Activated T-cell treated with anti-CD3 and anti-CD28 coated beads, Interleukin-2, amount 50 U/mL, for 48 hours (primary cell): ENCODE measurements at places on chromosomes 3 and 15.

DNA sequence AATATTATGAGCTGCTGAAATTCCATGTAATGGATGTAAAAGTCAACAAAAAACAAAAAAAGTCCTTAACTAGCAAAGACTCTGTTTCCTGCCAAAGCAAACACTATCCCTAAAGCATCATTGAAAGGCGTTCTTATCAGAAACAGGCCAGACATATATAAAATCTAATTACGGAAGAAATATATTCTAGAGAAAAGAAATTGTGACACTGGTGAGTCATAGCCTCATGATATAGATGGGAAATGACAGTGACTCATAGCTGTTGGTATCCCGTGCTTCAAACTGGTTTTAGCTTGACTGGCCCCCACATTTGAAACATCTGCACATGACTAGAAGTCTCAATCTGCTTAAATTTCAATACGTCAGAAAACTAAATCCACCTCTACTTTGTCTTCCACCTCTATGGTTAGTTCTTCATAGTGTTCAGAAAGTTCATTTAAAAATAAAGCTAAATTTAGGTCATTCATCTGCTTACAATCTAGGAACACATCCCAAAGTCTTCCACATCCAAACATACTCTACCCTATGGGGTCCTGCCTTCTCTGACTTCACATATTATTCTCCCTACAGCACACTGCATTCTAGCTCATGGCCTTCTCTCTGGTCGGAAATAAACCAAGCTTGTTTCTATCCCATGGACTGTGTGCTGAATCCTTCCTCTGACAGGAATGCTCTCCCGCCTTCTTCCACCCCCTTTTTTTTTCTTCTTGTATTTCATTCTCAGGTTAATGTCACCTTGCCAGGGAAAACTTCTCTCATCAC is 456.3 kb upstream of the ARRDC4 start:
- no peak for DNase-seq

DNA sequence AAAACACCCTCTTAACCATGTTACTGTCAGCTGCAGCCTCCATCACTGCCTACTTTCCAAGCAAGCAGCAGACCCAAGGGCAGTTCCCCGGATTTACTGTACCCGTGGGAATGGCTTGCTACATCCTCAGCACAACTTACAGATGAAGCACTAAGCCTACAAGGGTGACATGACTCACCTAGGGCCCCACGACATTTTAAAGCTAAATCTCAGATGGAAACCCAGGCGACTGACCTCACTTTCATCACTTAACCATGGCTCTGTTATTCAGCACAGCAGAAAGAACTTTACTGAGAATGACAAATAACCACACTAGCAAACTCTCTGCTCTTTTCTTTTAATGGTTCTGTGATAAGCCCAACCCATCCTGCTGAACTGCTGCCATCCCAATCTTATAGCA is 65.6 kb downstream of the SUMF1 start:
- peak; percentile 43 for DNase-seq

DNA sequence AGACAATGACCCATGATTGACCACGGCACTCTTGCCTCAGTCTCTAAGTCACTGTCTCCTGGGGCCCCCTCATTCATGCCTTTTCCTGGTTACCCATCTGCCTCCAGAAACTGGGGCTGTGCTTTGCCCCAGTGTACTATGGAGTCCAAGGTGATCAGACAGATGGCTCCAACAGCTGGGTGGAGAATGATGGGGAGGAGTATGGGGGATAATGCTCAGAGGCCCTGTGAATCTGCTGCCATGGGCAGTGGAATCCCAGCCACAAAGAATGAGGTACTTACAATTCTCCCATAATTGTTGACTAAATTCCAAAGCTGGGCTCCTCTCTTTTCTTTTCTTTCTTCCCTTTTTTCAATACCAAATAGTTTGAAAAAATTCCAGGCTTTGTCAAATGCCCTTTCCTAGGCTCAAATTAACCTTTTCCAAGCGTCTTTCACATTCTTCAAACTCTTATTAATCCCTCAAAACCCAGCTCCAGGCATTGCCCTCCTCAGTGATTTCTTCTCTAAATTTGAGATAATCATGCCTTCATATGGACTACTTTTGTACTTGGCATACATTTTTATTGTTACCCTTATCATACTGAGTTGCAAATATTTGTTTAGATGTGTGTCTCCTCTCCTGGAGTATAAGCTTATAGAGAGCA is 148.5 kb upstream of the ICE2 start:
- DNase-seq, result no peak

DNA sequence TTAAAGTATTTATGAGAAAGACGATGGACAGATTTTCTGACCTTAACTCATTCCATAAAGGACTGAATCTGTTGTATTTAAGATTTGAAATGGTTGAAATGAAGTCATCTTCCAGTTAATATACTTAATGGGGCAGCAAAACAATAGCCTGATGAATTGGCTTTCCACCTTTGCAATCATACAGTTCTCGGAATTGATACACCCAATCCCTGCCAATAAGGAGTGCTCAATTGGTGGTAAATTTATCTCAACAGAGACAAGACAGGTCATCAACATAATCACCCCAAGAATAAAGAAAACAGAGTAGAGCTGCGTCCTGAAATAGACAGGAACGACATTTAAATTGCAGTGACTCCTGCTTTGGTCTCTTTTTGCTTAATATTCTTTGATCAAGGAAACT is 11.2 kb downstream of the ANXA2 start:
- no peak for DNase-seq

GRCh38 chr3:80688814-80689213 is 921.0 kb upstream of the ROBO1 start:
- DNase-seq, result no peak

DNA sequence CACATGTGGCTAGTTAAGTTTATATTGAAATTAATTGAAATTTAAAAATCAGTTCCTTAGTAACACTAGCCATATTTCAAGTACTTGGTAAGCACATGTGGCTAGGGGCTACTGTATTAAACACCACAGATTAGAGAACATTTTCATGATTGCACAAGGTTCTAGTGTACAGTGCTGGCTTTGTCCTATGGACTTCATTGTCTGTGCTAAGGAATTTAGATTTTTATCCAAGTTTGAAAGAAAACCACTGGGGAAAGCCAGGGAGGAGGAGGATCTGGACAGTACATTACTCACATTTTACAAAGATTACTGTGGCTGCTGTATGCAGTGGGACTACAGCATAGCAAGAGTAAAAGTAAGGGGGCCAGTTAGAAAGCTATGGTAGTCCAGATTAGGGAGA is 13.9 kb downstream of the STAC start:
- DNase-seq, result no peak

GRCh38 chr15:65994832-65995231 is 125.5 kb downstream of the RAB11A start:
- no peak for DNase-seq

GRCh38 chr3:141795741-141796080 is 32.5 kb downstream of the GRK7 start:
- DNase-seq, result no peak

DNA sequence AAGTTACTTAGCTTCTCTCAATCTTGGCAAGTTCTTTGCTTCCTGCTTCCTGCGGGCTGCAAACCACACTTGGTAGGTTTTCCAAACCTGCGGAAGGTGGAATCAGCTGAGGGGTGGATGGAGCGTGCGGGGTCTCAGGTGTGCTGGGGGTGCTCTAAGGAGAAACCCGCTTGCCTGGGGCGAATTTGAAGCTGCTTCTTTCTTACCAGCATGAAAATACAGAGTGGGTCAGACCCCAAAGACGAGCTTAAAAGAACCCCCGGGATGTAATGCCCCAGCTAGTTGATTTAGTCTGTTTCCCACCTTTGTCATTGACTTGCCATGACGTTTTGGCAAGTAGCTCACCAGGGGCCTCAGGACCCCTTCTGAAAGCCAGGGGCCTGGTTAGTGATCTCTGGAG is 28.8 kb upstream of the CORO2B start:
- no peak for DNase-seq

DNA sequence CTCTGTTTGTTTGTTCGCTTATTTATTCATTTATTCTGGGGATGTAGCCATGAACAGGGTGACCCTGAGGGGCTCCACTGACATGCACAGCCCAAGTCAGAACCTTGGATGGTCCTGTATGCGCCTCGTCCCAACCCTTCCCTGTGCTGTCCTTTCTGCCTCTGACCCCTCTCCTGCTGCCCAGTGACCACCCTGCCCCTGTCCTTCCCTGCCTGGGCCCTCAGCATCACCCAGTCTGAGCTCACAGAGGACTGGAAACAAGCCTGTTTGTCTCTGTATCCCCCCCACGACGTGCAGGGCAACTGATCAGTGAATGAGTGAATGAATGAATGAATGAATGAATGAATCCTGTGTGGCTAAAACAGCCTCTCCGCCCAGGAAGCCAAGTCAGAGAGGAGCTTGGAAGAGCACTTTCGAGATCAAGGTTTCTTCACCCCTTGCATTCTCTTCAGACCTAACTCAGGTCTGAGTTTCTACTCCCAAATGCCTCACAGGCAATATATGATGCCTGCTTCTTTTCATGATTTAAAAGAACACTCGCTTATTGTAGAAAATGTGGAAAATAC is 157.7 kb downstream of the SMAD6 start:
- no peak for DNase-seq

DNA sequence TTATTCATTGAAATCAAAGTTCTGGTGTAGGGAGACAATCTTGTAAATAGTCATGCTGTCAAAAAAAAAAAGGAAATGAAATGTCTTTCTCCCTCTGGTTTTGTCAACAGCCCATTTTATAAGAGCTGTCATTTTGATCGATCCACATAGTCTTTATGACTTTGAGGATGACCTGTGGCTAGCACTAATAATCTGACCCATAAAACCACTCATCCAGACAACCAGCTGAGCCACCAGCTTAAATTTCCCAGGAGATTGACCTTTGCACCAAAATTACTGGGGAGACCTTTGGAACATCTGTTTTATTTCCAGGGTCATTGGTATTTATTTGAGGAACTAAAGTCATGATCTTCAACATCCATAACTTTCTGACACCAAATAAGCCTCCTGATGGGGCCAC is 98.5 kb upstream of the MME start:
- no peak for DNase-seq

DNA sequence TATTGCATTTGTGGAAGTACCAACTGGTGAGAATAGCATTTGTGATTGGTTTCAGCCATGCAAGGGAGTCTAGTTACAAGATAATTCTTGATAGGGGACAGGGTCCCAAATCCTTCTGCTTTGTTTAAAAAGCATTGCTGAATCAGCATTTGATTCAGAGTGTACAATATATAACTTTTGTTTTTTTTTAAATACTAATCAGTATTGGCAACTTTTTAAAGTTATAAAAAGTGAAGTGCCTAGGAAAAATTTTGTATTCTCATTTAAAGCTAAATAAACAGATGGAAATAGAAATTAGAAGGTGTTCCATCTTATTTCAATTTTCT is 75.4 kb upstream of the SLC25A26 start:
- DNase-seq, result no peak

DNA sequence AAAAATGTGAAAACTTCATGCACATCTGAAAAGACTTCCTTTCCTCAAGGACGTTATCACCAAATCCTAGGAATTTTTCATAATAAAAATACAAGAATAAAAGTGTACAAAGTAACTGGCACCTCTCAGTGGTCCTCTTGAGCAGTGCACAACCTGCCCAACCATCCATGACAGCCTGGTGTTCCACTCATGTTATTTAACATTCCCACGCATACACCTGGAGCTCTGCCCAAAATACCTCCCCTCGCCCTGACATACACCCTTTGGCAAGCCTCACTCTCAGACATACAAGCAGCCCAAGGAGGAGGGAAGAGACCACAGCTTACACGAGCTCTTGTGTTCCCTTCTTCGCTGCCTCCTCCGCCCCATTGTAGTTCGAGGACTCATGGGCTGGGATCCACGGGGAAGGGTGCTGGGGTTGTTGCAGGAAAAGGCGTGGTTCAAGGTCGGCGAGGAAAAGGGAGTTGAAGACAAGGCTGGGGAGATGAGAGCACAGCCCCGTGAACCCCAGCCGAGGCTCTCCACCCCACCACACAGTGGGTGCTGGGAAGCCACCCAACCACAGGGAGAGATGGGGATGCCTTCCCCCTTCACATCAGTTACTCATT is 23.3 kb downstream of the GRIP2 start:
- DNase-seq, result no peak

DNA sequence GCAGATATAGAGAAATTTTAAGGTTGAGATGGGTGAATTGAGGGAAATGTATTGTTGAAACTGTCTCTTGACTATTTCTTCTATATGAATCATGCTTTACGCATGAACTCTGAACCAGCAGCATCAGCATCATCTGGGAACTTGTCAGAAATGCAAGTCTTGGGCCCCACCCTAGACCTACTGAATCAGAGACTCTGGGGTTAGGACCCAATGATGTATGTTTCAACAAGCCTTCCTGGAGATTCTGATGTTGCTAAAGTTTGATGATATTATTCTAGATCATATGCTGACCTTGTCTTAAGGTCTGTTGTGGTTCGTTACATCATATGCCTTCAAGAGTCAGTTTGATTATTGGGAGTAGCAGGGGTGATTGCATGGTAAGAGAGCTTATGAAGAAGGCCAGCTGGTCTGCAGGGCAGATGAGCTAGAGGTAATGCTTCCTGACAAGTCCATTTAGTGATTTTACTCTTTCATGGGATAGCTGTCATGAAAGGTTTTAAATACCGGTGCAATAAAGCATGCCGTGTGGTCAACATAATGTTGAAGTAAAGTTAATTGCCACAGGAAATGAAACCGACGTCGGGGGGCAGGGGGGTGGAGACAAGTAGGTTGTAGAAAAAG is 152.4 kb upstream of the MRPL3 start:
- DNase-seq, result no peak

DNA sequence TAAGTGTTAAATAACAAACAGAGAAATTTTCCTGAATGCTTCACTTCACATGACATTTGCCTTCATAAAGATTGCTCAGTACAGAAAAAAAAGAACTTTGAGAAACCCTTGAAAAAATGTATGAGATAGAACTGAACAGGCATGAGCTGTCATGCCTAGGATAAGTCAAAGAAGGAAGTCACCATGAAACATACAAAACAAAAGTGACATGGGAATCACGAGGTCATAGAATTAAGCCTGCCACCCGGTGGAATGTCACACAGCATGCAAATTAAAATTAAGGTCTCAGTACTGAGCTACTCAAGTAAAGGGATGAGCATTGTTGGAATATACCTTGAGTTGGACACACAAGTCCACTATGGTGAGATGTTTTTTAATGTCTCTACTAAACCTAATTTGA is 652.5 kb upstream of the NECTIN3 start:
- no peak for DNase-seq

- DNase-seq, result no peak
Observed at GRCh38 chr3:160196511-160197104, 28.6 kb upstream of the C3orf80 start.

DNA sequence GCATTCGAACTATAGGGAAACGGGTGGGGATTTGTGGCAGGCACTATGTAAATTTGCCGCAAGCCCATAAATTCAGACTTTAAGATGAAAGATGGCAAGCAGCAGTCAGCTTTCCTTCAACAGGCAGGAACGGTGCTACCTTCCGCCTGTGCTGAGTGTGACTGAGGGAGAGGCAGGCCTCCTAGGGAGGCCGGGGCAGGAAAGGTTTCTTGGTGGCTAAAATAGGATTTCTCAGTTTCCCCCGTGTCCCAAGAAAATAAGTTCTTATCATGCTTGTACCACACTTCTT is 12.5 kb downstream of the FLNB start:
- no peak for DNase-seq

GRCh38 chr3:102735311-102735710 is 300.5 kb downstream of the ZPLD1 start:
- DNase-seq, result no peak

- no peak for DNase-seq
Observed at GRCh38 chr3:105970283-105970682, 101.5 kb upstream of the CBLB start.
